ENCODE measurements at places on chromosomes 13 and 19.

DNA sequence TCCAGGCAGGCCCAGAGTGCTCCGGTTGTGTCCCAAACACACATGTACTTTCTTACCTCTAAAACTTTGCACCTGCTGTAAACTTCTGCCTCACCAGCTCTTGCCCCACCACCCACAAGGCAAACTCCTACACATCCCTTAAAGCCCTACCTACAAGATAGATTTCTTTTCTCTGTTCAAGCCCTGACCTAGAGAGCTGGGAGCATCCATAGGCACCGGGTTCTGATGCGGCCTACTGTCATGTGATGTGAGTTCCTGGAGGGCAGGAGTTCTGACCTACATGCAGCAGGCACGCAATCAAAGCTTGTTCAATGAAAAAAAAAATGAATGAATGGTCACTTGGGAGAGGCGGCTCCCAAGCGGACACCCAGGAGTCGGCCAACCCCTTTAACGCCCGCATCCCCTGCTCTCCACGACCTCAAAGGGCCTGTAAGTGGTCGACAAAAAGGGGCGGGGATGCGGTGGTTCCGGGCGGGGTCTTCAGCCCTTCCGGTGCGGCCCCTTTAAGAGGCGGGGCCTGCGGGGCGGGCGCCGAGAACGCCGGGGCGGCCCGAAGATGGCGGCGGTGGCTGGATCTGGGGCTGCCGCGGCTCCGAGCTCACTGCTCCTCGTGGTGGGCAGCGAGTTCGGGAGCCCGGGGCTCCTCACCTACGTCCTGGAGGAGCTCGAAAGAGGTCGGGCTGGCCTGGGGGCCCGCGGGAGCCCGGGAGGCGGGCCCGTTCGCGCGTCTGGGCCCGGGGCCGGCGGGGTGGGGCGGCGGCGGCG, at the start of gene MAP1S:
MAP1S (plus strand) TSS at position 534 of the 765 bp plus-strand sequence; CDS start at position 557, 23 bp downstream.
- no peak for DNase-seq

GRCh38 chr13:73072239-73072900, 13.6 kb downstream of the KLF5 start:
- DNase-seq, result no peak

- no peak for DNase-seq
These were observed 41.7 kb upstream of the EEF1AKMT1 start for GRCh38 chr13:20815464-20815863.

DNA sequence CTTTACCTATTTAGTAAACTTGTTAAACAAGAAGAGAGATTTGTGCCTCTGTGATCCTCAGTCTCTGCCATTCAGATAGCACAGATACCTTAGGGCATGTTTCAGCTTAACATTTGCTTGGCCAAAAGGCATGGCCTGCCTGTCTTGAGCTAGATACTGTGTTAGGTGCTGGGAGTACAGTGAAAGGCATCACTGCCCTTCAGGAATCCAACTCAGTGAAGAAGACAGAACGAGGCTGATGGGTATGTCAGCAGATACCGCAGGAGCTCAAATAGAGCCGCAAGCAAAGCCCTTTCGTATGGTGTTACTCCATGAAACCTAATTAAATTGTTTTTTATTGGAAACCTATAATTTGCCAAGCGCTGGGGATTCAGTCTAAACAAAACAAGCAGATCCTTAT, 12.9 kb downstream of the ZNF507 start:
- no peak for DNase-seq

DNA sequence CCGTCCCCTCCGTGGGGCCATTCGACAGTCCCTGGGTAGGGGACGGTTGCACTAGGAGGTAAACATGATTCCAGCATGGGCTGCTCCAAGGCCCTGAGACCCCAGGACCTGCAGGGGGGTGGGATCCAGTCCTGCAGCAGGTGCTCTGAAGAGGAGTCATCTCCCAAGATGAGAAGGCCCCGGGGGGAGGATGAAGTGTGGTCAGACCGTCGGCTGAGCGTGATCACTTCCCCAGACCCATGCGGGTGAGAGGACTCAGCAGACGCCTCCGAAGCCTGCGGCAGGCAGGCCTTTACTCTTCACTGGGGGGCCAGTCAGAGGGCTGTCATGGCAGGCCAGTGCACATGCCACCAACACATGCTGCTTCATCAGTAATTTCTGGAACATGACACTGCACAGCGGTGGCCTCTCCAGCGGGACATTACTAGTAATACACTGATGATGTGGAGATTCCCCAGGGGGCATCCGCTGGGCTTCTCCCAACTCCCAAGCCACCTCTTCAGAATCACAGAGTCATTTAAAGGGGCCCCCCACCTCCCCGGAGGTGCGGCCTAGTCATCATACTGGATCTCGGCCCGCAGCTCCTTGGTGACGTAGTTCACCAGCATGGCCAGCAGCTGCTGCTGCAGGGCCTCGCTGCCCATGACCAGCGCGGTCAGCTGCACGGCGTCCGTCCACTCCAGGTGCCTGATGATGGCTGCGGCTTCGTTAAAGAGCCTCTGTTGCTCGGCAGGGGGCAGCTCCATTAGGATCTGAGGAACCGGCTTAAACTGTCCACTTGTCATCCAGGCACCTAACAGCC, 12.7 kb downstream of the C19orf12 start:
- no peak for DNase-seq

DNA sequence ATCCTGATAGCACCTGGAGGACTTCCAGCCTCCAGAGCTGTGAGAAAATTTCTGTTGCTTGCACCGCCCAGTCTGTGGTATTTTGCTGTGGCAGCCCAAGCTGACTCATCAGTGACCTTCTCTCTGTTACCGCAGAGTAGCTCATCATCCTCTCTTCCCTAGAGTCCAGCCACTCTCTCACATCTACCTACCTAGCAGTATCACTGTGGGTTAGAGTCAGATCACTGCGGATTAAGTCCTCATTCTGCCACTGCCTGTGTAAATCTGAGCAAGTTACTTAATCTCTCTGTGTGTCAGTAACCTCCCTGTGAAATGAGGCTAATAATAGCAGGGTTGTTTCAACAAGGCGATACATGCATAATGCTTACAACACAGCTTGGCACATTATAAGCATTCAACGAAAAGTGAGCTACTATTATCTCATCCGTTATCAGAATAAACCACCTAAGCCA, 40.3 kb upstream of the USPL1 start:
- DNase-seq, result no peak

- peak; percentile 84 for DNase-seq
These were observed 8.8 kb downstream of the FXYD3 start for GRCh38 chr19:35124098-35125060.

DNA sequence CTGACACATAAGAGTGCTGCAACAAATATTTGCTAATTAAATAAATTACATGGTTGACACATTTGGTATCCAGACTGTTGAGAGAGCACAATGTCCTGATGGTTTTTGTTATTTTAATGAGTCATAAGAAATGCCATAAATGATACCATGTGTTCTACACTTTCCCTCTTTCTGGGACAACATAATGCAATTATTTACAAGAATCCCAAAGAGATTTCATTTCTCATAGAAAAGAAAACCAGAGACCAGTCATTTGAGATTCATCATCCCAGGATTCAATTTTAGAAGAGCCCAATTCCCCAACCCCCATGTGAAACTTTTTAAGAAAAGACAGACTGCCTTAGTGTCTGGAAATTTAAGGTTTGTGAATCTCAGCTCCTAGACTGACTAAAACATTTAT, 399.6 kb downstream of the DCT start:
- no peak for DNase-seq

DNA sequence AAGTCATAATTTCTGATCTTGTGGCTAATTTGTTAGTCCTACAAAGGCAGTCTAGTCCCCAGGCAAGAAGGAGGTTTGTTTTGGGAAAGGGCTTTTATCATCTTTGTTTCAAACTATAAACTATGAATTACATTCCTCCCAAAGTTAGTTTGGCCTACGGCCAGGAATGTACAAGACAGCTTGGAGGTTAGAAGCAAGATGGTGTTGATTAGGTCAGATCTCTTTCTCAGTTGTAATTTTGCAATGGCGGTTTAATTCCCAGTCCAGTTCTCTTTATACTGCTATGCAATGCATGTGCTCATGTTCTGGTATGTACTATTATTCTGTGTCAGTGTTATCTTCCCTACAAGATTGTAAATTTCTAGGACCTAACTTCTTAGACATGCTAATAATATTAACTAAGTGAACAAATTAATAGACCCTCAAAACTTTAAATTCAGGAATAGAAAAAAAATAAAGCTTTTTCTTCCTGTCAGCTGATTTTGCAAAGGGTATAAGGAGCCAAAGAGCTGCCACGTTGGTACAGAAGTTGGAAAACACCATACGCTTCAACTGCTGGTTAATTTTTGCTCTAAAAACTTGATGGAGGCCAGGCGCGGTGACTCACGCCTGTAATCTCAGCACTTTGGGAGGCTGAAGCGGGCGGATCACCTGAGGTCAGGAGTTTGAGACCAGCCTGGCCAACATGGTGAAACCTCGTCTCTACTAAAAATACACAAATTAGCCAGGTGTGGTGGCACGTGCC, 1.3 kb upstream of the DNAJC15 start:
- DNase-seq, result no peak

- no peak for DNase-seq
These were observed 1.2 kb downstream of the PTPRS start for GRCh38 chr19:5339198-5339949.

Measured in nucleus accumbens (tissue), 56 donors.